ENCODE measurements at places on chromosomes 5 and 9.
A peak's percentile ranks its signal among the peaks of the same experiment; 100 is the strongest.

GRCh38 chr9:34102796-34103195, 23.7 kb downstream of the DCAF12 start:
- no peak for DNase-seq

DNA sequence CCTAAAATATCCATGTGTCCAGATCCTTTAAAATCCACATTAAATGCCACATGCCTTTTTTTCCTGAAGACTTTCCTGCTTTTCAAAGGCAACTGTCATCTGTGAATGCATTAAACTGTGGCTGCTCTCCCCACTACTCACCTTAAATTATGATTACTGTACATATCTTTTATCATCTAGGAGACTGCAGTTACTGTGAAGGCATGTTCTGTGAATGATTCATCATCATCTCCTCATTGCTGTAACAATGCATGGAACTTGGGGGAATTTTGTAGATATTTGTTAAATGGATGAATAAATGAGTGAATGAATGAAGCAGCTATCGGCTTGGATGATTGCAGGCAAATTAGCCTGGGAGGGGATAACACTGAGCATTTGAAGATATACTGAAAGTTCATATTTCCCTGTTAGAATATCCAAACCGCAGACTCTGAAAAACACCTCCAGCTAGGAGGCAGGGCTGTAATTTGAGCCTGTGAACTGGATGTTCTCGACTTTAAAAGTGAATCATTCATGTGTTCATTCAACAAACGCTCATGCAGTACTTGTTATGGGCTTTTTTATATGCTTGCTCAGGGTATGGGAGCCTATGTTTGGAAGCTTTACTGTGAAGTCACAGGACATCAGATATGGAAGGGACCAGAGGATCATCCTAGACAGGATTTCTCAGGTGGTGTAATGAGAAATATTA, 519.2 kb downstream of the KIF4B start:
- DNase-seq = no peak

DNA sequence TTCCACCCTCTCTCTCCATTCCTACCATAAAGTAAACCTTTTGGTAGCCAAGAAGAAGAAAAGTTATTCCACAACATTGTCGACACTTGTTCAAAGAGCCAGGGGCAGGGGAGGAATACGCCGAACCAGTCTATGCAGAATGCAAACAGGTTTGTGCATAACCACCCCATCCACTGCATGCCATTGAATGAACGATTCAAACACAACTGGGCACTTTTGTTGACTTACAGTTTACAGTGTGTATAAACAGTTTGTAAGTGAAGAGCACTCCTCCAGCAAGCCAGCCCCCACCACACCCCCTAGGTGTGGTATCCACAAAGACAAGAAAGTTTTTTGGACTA, 6.8 kb upstream of the S1PR3 start:
- no peak for DNase-seq

- no peak for DNase-seq
Measured at GRCh38 chr9:99964336-99964735, 57.9 kb downstream of the STX17 start.

DNA sequence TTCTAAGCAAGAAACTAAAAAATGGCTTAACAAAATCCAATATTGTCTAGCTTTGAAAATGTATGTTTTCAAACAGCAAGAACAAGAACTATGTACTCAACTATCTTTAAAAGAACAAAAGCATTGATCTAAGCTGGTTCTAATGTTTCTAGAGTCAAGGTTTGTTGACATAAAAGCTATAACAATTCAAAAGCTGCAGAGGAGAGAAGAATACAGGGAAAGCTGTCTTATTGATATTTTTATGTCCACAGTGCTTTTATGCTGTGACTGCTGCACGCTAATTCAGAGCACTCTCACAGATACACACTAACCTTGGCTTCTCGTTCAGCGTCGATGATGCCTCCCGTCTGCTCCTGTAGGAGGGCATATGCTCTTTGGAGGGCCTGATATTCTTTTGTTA, 129.5 kb upstream of the DPYSL3 start:
- DNase-seq = no peak

- no peak for DNase-seq
Measured at GRCh38 chr9:9750719-9751118, 862.1 kb downstream of the PTPRD start.

GRCh38 chr9:95284162-95285080, 33.1 kb downstream of the FANCC start:
- DNase-seq = peak; percentile 51

DNA sequence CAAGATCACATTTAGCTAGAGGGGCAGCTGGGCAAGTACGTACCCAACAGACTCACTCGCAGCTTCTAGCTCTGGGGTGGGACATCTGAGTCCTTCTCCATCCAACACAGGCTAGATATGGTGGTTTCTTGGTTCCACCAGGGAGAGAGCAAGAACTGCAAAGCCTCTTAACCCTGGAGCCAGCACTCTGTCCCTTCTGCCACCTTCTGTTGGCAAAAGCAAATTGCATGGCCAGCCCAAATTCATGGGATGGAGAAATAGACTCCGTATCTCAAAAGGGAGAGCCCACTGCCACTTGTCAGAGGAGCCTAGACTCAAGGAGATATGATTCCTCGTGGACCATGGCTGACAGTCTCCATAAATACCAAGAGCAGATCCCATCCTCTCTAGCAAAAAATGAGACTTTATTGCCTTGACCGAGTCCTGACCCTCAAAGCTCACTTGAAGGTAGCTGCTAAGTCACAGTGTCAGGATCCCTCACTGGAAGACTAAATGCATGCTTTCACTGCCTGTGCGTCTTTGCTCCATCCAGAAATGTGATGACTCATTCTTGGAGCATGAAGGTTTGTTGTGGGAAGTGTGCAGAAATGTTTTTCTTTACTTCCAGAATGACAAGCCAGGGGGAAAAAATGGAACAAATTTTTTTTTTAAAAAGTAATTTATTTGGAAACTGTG, 28.8 kb upstream of the ROR2 start:
- peak; percentile 90 for DNase-seq

- peak; percentile 57 for DNase-seq
Measured at GRCh38 chr9:6106711-6107339, 91.4 kb upstream of the RANBP6 start.

- DNase-seq = no peak
Measured at GRCh38 chr5:125655156-125655555, 768.1 kb upstream of the GRAMD2B start.

- DNase-seq = peak; percentile 79
Measured at GRCh38 chr9:20512106-20512505, 110.2 kb downstream of the MLLT3 start.

DNA sequence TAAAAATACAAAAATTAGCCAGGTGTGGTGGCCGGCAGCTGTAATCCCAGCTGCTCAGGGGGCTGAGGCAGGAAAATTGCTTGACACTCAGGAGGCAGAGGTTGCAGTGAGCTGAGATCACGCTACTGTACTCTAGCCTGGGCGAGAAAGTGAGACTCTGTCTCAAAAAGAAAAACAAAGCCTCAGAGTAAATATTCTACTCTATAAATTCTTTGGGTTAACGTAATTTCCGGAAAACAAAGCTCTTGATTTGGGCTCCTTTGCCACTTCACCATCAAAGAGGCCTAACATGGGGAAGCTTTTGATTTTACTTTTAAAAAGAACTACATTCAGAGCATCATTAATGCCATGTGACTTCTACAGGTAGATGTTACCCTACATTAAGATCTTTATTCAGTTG, 103.1 kb downstream of the SERINC5 start:
- no peak for DNase-seq

GRCh38 chr5:135426102-135427082, 20.8 kb downstream of the DCANP1 start:
- DNase-seq = peak; percentile 63

DNA sequence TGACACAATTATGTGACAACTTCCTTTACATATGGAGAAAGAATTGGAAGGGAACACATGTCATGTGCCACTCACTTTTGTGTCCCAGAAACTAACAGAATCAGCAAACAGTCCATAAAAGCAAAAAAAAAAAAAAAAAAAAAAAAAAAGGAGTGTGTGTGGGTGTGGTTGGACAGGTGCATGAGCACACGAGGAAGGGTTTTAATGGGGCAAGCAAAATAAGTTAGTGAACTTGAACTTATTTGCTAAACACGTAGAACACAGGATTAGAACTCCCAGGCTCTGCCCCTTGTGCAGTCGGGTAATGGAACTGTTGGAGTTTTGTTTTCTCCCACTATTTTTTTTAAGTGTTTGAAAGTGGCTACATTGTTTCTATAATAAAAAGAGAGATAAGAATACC, 74.8 kb upstream of the PJA2 start:
- no peak for DNase-seq
